ENCODE measurements at places on chromosomes 11 and 22. TPM values are rescaled to one million over a fixed set of nuclear protein-coding genes. Genes with fewer than 3 reads are reported as not detected.
A peak's percentile ranks its signal among the peaks of the same experiment; 100 is the strongest.

DNA sequence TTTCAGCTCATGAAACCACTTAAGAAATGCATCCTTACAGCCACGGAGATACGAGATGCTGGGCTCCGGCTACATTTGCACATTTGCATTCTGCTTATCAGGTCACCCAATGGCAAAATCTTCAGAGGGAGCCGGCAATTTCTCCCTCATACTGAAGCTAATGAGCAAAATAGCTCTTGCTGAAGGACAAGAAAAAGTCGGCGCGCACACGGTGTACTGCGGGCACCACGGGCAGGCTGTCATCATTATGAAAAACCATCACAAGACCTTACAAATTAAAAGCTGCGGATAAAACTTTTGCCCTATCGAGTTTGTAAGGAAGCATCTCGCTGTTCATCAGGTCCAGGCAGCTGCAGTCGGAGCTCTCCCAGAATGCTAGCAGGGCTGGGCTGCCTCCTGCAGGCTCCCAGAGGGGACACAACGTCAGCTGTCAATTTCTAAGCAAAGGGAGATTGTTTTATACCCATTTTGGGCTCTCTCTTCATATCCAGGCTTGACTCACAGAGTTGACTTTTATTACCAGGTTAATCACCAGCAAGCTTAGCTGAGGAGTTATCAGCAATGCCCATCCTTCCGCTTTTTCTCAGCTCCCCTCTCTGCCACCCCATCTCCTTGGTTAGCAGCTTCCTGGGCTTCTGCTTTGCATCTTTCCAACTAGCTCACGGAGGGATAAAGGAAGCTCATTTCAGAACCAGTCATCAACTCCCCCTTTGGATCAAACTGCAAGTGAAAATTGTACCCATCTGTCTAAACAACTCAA is 375.1 kb downstream of the OPCML start:
- H3K4me1 ChIP-seq: no peaks in the 10 kb centered on the region
- peak; percentile 82 for DNase-seq
- no peak overlapping the region for H3K27ac ChIP-seq
- no peaks in the 10 kb centered on the region for H3K36me3 ChIP-seq

P2RY6 gene
- 0.31 TPM for total RNA-seq

PPP6R3 gene
- 125 TPM for total RNA-seq

DNA sequence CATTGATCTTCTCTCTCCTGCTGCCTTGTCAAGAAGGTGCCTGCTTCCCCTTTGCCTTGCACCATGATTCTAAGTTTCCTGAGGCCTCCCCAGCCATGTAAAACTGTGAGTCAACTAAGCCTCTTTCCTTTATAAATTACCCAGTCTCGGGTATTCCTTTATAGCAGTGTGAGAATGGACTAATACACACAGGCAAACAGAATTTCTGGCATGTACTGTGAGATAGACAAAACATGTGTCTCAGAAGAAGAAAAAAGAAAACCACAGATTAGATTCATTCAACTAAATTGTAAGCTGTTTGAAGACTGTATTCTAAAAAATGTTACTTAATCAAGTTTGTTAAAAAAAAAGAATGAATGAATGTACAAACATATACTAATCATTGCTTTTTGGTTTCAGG is 1.5 kb upstream of the MMP20 start:
- peaks cover 3% of the 10 kb centered on the region for H3K4me1 ChIP-seq

CEND1 gene
- not detected for total RNA-seq

DDI1 gene
- not detected for total RNA-seq

DNA sequence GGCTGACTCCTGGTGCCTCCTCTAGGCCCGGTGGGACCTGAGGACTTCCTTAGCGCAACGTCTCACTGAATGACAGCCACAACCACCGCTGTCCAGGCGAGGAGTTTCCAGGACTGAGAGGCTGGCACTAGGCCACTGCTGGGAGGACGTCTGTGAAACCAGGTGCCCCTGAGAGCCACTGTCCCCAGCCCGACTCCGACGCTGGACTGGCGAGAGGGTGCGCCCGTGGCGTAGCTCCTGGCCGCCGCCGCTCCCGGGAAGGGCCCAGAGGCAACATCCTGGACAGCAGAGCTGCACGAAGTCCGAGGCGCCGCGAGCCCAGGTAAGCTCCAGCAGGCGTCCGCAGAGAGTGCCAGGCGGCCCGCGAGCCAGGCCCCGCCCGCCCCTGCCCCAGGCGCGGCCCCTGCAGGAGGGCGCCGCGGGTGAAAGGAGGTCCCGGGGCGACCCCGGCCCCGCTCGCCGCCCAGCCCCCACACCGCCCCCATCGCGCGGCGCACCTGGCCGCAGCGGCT is 525 bp downstream of the DGCR2 start:
- peak overlapping the region; percentile 89 for H3K27ac ChIP-seq
- H3K4me1 ChIP-seq: peaks cover 12% of the 10 kb centered on the region
- H3K36me3 ChIP-seq: no peaks in the 10 kb centered on the region
- peak overlapping the region; percentile 90 for H3K4me3 ChIP-seq
- H3K27me3 ChIP-seq: no peaks in the 10 kb centered on the region
- peak; percentile 79 for DNase-seq

GRCh38 chr11:33027233-33027632 is 11.6 kb downstream of the DEPDC7 start:
- no peaks in the 10 kb centered on the region for H3K27me3 ChIP-seq
- no peak overlapping the region for H3K4me3 ChIP-seq
- no peak overlapping the region for H3K27ac ChIP-seq

DNA sequence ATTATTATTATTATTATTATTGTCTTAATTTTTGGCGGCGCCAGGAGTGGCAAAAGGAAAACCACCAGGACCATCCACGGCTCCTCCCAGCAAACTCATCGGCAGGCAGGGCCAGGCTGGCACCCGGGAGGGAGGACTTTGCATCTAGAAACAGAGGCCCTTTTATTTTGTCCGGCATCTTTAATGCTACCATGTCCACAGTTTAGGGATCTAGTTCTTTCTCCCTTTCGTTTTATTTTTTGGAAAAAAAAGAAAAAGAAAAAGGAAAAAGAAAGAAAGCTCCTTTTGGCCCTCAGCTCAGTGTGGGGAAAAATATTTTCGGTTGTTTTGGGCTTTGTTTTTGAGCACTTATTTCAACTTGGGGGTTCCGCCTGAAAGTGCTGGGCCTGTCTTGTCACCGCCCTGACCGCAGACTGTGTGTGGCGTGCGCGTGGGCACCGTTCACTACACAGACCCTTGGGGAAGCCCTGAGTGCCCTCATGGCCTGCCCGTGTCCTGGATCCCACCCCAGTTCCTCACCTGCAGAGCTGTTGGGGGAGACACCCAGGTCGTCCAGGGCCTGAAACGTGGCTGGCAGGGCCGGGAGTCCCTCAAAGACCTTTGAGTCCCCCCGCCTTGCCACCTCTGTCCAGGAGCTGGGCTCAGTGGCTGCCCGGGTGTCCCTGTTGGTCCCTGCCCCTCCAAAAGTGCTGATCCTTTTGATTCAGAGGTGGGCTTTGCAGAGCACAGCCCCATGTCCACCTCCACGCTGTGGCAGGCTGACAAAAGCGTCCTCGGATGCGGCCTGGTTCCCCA is 69.1 kb upstream of the PPARA start:
- H3K27ac ChIP-seq: no peak overlapping the region
- no peaks in the 10 kb centered on the region for H3K27me3 ChIP-seq
- H3K4me1 ChIP-seq: no peaks in the 10 kb centered on the region
- no peak overlapping the region for H3K4me3 ChIP-seq
- no peaks in the 10 kb centered on the region for H3K36me3 ChIP-seq

DNA sequence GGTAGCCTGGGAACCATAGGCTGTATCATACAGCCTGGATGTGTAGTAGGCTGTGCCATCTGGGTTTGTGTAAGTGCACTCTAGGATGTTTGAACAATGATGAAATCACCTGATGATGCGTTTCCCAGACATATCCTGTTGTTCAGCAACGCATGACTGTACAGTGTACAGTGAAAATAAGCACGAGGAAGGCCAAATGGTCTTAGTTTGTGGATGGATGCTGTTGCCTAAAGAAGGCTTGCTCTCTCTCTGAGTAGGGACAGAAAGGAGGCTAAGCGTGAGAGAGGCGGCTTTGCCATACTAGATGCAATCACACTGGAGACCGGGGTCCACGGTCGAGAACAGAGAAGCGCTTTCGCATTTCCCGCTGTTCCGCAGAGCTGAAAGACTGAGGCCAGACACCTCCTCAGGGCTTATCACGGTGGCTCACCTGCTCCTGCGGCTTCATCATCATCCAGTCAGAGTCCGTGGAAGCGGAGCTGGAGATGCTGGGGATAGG is 27.6 kb upstream of the APLP2 start:
- H3K36me3 ChIP-seq: no peaks in the 10 kb centered on the region
- H3K27me3 ChIP-seq: no peaks in the 10 kb centered on the region
- no peak overlapping the region for H3K4me3 ChIP-seq
- H3K4me1 ChIP-seq: no peaks in the 10 kb centered on the region

DRD4 gene
- 2.7 TPM for total RNA-seq

DNA sequence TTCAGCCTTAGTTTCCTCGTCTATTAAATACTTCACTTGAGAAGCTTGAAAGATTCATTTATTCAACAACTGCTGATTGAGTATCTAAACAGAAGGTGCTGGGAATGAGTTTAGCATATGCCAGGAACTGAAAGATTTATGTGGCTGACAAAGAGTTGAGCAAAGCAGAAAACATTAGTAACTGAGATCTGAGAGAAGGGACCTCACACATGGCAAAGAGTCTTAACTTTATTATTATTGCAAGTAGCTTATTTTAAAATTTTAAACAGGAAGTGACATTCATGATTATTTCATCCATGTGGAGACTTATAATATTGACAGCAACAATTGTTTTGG is 133.6 kb downstream of the CASP12 start:
- H3K4me3 ChIP-seq: no peak overlapping the region
- no peaks in the 10 kb centered on the region for H3K4me1 ChIP-seq
- H3K36me3 ChIP-seq: no peaks in the 10 kb centered on the region
- DNase-seq: no peak

MB gene
- 8.5 TPM for total RNA-seq

CASP1 gene
- not detected for total RNA-seq

DNA sequence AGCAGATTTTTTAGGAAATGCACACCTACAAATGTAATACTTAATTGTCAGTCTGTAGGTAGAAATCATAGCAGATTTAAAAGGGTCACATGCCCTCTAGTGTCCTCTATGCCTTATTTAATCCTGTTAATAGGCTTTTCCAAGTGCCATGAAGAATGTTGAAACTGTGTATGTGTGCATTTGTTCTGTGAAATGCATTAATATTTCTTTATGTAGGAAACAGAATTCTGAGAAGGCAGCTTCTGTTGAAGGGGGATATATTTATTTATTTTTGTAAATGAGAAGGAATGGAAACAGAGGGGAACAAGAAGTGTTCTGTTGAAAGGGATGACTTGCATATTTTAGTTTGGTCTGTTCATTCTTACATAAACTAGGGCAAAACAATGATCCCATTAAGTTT is 51.0 kb downstream of the SVIP start:
- no peak for DNase-seq
- no peak overlapping the region for H3K4me3 ChIP-seq
- no peaks in the 10 kb centered on the region for H3K36me3 ChIP-seq

ANKK1 gene
- not detected for total RNA-seq

- H3K4me3 ChIP-seq: no peak overlapping the region
- H3K4me1 ChIP-seq: no peaks in the 10 kb centered on the region
- no peak for DNase-seq
- no peaks in the 10 kb centered on the region for H3K36me3 ChIP-seq
These were observed 127.9 kb downstream of the WT1 start for GRCh38 chr11:32307471-32307870.

- no peak overlapping the region for H3K27ac ChIP-seq
- H3K4me3 ChIP-seq: peak overlapping the region; percentile 93
- no peaks in the 10 kb centered on the region for H3K36me3 ChIP-seq
- no peaks in the 10 kb centered on the region for H3K27me3 ChIP-seq
These were observed 1.7 kb upstream of the GAB2 start for GRCh38 chr11:78419327-78419726.

DNA sequence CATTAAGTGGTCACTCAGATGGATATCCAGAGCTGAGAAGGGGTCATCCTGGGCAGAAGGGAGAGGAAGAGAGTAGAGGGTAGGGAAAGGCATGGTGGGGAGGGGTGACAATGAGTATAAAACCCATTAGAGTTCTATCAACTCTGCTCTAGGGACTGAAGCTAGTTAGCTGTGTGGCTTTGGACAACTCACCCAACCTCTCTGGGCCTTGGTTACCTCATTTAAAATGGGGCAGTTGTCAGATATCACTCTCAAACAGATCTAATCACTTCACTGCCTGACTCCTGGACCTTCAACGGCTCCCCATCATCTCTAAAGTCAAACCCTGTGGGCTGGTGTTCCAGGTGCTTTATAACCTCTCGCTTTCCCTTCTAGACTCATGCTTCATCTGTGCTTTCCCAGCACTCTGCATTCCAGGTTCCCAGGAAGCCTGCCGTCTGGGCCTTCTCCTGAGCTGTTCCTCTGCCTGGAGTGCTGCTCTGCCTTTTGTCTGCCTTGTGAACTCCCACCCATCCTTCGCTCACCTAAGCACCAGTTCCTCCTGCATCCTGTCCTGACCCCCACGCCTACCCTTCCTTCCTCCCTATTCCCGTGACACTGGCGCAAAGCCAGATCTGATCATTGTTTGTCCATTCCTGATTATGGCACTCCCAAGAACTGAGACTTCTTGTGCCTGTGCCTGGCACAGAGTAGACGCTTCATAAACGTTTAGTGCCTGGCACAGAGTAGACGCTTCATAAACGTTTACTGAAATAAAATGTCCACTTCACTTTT is 22.3 kb upstream of the KCNJ11 start:
- H3K4me3 ChIP-seq: no peak overlapping the region
- H3K27me3 ChIP-seq: no peaks in the 10 kb centered on the region
- no peaks in the 10 kb centered on the region for H3K36me3 ChIP-seq
- H3K4me1 ChIP-seq: no peaks in the 10 kb centered on the region
- no peak overlapping the region for H3K27ac ChIP-seq

DNA sequence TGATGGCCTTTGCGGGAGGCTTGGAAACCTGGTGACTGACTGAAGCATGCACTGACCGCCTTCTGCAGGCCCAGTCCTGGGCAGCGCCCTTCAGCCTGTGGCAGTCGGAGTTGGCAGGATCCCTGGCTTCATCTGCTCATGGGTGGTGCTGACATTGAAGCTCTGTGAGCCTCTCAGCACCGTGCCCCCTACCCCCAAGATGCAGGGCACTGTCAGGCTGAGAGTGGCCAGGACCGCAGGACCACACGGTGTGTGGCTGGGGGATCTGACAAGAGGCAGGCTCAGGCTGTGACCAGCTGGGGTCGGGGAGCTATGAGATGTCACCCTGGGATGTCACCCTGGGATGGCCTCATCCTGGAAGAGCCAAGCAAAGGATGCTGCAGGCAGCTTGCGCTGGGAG is 32.7 kb downstream of the TBC1D22A start:
- H3K27me3 ChIP-seq: no peaks in the 10 kb centered on the region
- peak overlapping the region; percentile 40 for H3K27ac ChIP-seq
- no peak overlapping the region for H3K4me3 ChIP-seq

TYR gene
- total RNA-seq: not detected

DNA sequence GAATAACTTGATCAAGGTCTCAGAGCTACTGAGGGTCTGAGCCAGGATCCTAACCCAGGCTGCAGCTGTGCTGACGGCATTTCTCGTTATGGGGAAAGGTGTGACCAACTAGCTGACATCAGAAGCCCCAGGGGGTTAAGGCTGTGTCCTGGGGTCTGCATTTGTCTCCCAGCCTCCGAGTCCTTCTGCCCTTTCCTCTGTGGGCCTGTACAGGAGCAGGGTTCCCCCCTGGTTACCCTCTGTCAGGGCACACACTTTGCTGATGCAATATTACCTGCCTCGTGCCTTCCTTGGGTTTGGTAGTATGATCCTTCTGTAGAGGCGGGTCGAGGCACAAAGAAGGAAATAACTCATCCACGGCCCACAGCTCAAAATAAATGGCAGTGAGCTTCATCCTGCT is 183.0 kb downstream of the TBC1D22A start:
- H3K4me3 ChIP-seq: no peak overlapping the region
- no peaks in the 10 kb centered on the region for H3K4me1 ChIP-seq
- DNase-seq: no peak
- no peak overlapping the region for H3K27ac ChIP-seq
- H3K36me3 ChIP-seq: peaks cover 17% of the 10 kb centered on the region
- H3K27me3 ChIP-seq: no peaks in the 10 kb centered on the region
